ENCODE measurements at places on chromosomes 5 and 9. TPM values are rescaled to one million over a fixed set of nuclear protein-coding genes. Genes with fewer than 3 reads are reported as not detected.

The SEC16A gene
- total RNA-seq, result 38.4 TPM

The TLX3 gene
- total RNA-seq, result not detected

DNA sequence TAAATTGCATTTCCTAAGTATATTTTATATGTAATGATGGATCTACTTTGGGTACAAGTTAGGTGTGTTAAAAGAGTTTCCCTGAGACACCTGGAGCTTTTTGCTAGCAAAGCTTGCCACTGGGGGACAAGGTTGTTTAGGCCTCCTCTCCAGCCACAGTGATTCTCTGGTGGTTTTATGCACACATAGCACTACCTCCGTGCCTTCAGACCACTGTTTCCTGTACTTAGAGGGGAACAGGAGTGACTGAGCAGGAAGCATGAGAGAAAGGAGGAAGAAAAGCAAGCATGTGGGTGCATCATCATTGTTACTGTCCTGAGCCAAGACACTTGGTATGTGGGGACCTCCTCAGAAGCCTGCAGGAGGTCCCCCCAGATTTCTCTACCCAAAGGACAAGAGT lies 272.1 kb downstream of the RASEF start:
- DNase-seq, result no peak

DNA sequence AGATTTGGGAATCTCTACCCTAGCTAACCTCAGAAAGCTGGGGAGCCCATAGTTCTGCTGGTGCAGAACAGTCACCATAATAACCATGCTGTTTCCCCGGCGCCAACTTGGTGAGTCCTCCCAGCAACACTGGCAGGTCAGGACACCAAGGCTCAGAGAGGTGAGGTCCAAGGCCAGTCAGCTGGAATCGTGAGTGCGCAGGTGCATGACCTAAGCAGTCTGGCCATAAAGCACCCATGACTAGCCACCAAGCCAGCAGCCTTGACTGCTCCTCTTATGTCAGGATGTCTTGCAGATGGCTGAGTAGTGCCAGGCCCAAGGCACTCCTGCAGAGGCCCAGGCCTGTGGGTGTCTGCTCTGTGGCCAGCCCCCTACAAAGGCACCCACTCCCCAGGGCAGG lies 2.6 kb downstream of the RNF44 start:
- DNase-seq, result peak; percentile 80

DNA sequence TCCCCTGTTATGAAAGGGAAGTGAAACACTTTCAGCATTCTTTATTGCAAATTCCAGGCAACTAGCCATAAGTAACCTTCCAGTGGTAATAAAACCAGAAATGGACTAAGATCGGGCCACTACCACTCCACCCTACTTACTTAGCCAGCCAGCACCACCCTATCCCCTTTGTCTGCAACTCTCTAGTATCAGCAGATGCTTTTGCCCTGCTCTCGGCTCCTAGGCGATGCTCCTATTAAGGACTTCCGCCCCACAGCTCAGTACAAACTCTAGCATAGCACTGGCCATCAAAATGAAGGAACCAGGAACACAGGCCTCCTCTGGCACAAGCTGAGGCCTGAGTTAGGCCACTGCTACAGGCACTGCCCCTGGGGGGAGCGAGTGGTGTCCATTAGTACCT lies 81.2 kb downstream of the GLDC start:
- no peak for DNase-seq

GRCh38 chr5:11892832-11893231 lies 11.4 kb downstream of the CTNND2 start:
- no peak for DNase-seq

DNA sequence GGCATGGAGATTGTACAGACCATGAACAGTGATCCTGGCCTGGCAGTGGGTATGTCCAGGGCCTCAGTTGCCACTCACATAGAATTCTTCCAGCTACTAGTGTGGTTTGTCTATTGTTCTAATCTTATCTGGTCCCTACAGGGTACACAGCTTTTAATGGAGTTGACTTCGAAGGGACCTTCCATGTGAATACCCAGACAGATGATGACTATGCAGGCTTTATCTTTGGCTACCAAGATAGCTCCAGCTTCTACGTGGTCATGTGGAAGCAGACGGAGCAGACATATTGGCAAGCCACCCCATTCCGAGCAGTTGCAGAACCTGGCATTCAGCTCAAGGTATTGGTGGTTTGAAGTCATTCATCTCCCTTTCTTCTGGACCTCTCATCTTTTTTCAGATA lies 43.8 kb downstream of the THBS4 start:
- no peak for DNase-seq

GRCh38 chr5:108578791-108579190 lies 168.9 kb upstream of the FER start:
- DNase-seq, result no peak
